ENCODE measurements at places on chromosomes 3 and 15.
A peak's percentile ranks its signal among the peaks of the same experiment; 100 is the strongest.

GRCh38 chr3:171748064-171748924 lies 62.0 kb downstream of the PLD1 start:
- no peak for DNase-seq

- no peak for DNase-seq
Observed at GRCh38 chr3:99929745-99930139, 112.1 kb downstream of the CMSS1 start.

DNA sequence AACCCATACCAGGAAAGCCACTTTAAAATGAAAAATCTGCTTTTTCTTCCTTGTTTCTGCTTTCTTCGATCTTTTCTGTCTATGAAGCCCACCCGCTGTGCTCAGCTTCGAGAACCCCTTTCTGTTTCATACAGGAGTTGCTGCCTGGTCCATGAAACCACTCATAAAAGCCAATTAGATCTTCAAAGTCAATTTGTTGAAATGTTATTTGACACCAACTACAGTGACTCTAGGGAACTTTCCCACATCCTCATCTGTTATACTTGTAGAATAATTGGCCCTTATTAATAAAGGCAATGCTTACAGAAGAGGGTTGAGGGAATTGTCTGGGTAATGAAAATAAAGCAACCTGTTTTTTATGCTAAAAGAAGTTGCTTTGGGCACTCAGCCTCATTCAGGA lies 523.6 kb downstream of the OCA2 start:
- no peak for DNase-seq

DNA sequence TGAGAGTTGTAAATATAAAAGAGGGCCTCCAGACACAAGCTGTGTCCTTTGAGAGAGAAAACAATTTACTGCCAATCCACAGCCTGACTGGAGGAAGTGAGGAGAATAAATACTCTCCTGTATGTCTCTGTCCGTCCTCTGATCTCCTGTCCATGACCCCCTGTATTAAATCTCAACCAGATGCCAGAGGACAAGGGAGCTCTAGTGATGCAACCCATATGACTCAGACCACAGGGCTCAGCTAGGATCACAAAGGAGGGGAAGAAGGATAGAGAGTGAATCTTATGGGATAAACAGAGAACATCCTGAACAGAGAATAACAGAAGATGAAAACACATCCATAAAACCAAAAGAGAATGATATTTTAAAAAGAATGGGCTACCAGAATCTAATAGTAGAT lies 482.6 kb downstream of the PLOD2 start:
- no peak for DNase-seq

DNA sequence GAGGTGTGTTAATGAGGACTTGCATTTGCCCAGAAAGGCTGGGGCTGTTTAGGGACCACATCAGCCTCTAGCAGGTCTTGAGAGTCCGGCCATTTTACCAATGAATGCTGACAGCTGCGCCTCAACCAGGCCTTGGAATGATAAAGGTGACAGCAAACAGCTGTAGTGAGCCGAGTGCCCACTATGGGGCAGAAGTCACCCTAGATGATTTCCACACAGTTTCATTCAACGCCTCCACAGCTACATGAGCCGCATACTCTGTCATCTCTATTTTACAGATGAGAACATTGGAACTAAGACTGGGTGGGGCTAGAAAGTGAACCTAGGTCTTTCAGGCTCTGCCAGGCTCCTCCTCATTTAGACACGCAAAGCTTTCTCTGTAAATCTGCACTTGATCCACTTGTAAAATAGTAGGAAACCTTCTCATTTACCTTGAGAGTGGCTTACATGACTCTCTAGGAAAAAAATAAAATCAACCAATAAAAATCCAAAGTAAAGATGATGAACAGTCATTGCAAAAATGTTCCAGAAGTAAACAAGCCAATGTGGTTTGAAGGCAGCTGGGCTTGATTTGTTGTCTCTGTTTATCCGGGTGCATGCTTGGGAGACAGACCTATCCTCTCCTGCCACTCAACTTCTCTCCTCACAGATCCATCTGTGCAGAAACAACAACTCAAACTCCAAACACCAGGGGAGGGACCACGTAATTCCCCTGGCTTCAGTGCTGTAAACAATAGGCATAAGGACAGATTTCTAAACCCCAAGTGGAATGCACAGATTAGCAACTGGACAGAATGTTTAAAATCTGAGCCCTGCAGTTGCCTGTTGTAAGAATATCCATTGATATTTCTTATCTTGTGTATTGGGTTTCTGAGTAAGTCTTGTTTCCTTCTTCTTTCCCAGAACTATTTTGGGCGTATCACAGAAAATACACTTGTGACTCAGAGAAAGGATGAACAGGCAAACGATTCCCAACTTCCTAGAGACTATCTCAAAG lies 31.5 kb upstream of the LDHAL6B start:
- DNase-seq: peak; percentile 77

DNA sequence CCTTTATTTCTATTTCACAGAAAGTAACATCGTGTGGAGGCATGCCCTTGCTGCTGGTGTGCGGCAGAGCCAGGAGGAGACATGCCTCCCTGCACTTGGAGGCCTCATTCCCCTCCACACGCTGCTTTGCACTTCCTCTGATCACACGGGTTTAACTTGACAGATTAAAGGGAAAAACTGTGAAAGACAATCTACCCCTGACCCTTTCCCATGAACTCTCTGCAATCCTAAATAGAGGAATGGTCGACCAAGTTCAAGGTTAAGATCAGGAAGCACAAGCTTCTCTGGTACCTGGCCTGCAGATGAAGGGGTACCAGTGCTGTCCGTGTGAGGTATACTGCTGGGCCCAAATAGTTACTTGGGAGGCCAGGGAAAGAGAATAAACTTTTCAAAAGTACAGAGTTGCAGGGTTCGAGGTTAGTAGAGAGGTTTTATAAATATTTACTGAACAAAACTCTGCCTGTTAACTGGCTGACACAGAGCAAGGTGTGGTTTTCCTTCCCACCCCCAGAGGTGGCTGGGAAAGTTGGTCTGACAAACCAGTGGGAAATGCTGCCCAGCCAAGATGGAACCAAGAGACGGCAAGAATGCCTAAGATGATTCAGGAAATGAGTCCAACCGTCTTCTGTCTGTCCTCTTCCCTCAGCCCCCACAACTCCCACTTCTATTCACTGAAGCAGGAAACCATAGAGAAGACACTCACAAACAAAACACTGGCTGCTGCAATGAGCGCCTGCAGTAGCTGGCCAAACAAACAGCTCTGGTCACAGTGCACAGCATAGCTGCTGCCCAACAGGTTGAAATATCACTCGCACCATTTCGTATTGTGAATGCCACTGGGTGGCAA lies 79.6 kb downstream of the IGF2BP2 start:
- DNase-seq: no peak

DNA sequence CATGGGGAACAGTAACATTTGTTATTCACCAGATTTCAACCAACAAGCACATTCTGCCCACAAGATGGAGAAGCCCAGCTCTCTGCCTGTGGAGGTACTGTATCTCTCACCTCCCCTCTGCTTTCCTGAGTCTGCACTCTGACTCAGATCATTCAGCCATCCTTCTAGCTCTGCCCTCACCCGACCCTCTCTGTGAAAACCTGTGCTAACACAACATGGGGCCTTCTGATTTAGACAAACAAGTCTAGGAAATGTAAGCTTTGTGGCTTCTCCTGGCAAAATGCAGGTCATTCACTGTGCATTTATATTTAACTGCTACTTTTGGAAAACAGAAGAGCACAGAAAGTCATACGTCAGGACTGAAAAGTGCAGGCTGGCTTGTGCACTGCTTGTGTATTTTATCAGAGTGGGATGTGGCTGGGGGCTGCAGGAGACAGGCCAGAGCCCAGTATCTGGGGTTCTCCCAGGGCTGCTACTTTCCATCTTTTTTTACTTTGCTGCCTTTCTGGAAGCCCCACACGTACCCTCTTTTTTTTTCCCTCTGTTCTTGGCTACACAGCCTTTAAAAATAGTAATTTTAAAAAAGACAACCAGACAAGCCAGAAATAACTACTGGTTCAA lies 50.8 kb downstream of the SUSD5 start:
- no peak for DNase-seq

DNA sequence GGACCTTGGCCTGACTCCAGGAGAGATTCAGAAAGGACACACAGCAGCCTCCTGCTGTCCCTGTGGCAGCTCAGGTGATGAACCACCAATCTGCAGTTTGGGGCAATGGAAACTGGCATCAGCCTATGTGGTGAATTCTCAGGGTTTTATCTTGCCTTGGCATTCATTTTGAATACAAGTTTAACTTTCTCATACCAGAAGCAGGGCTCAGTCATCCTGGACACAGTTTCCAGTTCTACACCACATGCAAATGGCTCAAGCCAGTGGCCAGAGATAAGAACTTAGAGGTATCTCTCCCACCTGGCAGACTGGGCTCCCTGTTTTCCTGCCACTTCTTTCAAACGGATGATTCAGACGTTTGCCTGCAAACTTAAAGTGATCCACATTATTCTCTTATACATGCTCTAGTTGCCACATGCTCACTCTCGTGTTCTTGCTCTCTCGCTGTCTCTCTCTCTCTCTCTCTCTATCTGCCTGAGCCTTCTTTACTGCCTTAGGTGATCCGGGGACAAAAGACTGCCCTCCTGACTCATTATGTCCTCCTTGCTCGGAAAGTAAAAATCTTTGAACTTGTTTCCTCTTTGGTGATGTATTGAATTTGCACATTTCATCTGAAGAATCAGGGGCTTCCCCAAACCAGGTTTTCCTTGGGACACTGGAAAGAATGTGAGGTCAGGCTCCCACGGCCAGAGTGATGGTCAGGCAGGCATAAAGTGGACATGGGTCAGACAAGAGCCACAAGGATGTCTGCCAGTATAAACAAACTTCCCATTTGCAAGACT lies 99.6 kb upstream of the STT3B start:
- no peak for DNase-seq

DNA sequence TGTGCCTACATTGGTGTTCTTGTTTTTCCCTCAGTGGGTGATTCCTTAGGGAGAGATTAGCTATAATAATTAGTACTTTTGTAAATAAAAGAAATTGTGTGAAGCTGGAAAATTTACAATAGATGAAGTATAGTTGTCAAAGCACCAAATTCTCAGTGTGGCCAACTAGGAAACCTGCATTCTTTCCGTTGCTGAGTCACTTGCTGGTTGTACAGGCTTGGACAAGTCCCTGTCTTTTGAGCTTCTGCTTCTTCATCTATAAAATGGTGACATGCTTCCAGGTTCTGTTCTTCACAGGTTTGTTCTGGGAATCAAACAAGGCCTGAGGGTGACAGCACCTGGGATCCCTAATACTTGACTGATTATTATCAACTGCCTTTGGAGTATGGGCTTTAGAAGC lies 184.1 kb upstream of the HES1 start:
- DNase-seq: no peak

- DNase-seq: no peak
Observed at GRCh38 chr15:77479015-77479414, 58.3 kb downstream of the HMG20A start.
